ENCODE measurements at places on chromosomes 3 and 15.

- DNase-seq: peak; percentile 63
Measured at GRCh38 chr3:111999484-112000324, 982 bp downstream of the TAGLN3 start.

- DNase-seq: no peak
Measured at GRCh38 chr3:111915905-111916304, 56.8 kb downstream of the PHLDB2 start.

GRCh38 chr3:65425880-65426279, 612.8 kb downstream of the MAGI1 start:
- no peak for DNase-seq

GRCh38 chr3:179093807-179094206, 22.2 kb upstream of the ZMAT3 start:
- no peak for DNase-seq

DNA sequence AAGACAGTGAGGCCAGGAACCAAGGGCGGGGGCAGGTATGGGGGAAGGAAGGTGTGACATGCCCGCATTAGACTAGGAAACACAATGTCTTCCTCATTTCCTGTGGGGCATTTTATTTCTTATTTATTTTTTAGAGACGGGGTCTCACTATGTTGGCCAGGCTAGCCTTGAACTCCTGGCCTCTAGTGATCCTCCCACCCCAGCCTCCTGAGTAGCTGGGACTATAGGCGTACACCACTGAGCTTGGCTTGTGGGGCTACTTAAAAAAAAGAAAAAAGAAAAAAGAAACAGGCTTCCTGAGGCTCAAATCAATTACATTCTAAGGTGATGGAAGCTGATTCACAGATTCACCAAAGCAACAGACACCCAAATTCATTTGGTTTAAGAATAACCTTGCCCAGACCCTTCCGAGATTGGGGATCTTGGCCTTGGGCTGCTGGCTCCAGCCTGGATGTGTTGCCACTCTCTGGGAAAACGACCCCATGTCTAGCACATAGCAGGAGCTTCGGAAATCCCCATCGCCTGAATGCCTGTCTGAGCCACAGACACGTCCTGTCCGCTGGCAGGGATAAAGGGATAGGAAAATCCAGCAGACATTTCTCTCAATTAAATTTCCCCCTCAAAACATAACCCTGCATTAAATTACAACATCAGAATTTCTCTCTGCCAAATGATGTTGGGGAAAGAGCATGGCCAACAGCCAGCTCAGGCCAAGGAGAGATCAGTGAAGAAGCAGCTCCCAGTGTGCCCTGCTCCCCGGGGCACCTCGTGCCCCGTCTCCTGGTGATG, 13.0 kb downstream of the CPN2 start:
- no peak for DNase-seq

GRCh38 chr3:183555541-183556081, at the start of gene KLHL6:
Gene KLHL6, minus strand, starts transcription at chr3:183555706. Its CDS starts 53 bp downstream, at chr3:183555653.
- no peak for DNase-seq

GRCh38 chr3:109152320-109152719, 15.8 kb downstream of the C3orf85 start:
- DNase-seq: no peak

- no peak for DNase-seq
Measured at GRCh38 chr3:15204005-15204404, 2.0 kb upstream of the CAPN7 start.

GRCh38 chr15:65885668-65886218, 16.5 kb downstream of the RAB11A start:
- DNase-seq: no peak

DNA sequence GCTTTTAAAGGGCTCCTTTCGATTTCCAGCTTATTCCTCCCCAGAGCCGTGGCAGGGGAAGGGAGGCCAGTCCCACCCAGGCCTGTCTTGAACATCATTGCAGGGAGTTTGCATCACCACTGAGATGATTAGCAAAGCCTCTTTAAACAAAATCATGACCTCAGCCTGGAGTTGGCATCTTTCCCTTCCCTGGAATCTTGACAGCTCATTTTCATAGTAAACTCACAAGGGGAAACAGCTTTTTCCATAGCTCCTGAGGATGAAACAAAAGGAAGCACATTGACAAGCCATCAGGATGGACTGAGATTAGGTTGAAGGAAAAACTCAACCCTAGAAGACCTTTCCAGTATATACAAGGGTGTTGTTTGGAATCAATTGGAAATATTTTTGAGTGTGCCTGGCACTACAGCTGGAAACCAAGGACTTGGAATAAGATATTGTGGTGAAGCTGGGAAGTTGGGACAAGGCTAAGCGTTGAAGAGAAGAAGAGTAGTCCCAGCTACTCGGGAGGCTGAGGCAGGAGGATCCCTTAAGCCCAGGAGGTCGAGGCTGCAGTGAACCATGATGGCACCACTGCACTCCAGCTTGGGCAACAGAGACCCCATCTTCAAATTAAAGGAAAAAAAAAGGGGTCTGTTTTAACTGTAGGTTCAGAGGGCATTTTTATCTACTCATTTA, 3.1 kb upstream of the LARP6 start:
- no peak for DNase-seq

DNA sequence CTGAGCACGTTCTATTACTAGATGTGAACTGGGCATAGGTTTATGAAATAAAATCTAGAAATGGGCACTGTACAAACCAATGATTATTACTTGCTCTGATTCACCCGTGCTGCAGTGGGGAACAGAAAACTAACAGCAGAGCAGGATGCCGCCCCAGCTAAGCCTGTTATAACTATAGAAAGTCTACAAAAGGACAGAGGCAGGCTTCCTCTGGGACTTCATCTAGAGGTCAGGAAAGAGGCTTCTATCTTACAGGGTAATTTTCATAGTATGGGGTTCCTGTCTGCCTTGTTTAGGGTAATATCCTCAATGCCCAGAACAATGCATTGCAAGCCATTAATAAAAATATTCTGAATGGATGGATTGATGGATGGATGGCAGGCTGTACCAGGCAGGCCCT, 177.0 kb upstream of the TBL1XR1 start:
- DNase-seq: no peak

GRCh38 chr3:151999936-152000335, 126.5 kb downstream of the SUCNR1 start:
- DNase-seq: no peak

GRCh38 chr3:107045791-107046190, 331.4 kb upstream of the CCDC54 start:
- DNase-seq: no peak

DNA sequence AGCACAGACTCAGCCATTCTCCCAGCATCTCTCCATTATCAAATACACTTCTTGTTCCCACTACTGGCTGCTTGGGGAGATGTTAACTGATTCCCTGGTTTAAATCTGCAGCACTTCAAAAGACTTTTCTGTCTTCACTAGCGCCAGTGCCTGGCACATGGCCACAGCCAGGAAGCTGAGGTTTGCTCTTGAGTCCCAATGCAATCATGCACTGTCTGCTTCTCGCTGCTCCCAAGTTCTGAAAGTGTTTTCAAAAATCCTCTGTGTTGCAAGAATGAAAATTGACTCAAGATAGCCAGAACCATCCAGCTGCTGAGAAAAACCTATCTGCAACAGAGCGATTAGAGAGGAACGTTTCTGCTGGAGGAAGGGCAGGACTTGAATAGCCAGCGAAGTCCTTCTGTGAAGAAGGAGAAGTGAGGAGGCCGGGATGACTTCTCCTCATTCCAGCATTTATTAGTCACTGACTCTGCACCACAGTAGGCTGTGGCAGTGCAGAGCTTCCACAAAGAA, 358.4 kb upstream of the NR2F2 start:
- no peak for DNase-seq

DNA sequence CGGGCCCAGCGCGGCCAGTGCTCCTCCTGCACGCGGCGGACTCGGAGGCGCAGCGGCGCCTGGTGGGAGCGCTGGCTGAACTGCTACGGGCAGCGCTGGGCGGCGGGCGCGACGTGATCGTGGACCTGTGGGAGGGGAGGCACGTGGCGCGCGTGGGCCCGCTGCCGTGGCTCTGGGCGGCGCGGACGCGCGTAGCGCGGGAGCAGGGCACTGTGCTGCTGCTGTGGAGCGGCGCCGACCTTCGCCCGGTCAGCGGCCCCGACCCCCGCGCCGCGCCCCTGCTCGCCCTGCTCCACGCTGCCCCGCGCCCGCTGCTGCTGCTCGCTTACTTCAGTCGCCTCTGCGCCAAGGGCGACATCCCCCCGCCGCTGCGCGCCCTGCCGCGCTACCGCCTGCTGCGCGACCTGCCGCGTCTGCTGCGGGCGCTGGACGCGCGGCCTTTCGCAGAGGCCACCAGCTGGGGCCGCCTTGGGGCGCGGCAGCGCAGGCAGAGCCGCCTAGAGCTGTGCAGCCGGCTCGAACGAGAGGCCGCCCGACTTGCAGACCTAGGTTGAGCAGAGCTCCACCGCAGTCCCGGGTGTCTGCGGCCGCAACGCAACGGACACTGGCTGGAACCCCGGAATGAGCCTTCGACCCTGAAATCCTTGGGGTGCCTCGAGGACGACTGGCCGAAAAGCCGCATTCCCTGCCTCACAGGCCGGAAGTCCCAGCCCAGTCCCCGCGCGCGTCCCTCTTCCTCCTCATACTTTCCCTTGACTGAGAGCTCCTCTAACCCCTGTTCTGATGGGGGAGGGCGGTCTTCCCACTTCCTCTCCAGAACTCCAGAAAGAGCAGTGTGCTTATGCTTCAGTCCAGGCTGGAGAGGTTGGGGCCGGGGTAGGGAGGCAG, 1.4 kb upstream of the IL17RC start:
- DNase-seq: no peak

GRCh38 chr15:95025924-95026728, 794.8 kb downstream of the MCTP2 start:
- DNase-seq: no peak

- peak; percentile 28 for DNase-seq
Measured at GRCh38 chr15:51775967-51776816, 24.8 kb downstream of the TMOD2 start.

DNA sequence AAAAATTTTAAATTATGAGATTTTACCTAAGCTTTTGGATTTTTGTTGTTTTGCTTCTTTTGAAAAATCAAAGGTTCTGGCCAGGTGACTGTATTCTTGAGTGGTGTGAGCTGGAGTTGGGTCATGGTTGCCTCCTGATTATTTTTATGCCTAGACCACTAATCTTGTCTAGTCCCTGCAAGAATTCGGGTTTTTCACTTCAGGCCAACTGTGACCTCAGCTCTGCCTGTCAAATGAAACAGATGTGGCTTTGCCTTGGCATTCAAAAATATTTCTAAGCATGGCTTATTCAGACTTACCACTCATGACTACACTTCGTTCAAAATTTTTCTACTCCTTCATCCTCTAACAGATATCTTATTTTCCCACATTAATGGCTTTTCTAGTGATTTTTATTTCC, 25.4 kb upstream of the CDV3 start:
- DNase-seq: no peak

DNA sequence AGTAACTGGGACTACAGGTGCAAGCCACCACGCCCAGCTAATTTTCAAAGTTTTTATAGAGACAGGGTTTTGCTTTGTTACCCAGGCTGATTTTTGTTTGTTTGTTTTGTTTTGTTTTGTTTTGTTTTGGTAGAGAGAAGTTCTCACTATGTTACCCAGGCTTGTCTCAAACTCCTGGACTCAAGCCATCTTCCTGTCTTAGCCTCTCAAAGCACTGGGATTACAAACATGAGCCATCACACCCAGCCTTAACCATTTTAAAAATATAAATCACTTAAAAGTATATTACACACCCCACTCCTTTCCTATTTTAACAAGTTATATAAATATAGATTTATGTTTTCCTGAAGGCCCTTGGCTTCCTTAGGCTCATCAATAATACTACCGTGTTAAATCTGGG, 6.5 kb upstream of the DYNC1LI1 start:
- no peak for DNase-seq

- no peak for DNase-seq
Measured at GRCh38 chr3:111803123-111803593, 55.9 kb upstream of the PHLDB2 start.

GRCh38 chr15:101394056-101394630, 95.4 kb downstream of the PCSK6 start:
- DNase-seq: no peak

GRCh38 chr15:99438224-99438585, 127.6 kb upstream of the MEF2A start:
- DNase-seq: no peak

GRCh38 chr3:17063596-17063995, 178.8 kb downstream of the PLCL2 start:
- no peak for DNase-seq

DNA sequence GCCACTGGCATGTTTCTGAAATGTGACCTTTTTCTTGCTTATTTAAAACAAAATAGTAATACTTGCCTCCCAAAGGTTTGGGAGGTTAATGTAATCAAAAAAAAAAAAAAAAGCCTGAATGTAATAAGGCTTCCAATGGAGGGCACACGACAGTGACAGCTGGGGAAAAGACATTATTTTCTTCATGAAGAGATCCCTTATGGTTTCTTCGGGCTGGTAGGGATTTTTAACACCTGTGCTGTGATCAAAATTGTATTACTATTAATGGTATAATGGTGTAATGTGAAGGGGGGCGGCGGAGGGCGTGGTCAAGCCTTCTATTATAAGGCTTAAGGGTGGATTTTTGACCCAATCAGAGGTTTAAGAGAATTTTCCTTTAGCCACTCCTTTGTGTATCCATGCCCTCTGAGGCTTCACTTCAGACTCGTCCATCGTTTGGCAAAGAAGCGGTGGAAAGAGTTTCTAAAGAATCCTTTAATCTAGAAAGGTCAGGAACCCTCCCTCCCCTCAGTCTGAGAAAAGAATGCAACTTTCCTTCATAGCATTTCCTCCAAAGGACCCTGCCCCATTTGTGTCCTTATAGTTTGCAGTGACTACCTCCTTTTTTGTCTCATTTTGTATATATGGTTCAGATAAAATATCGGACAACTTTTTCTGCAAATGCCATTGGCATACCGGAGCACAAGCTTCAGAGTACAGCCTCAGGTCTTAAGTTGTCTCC, 89.5 kb upstream of the CHD2 start:
- DNase-seq: peak; percentile 82

DNA sequence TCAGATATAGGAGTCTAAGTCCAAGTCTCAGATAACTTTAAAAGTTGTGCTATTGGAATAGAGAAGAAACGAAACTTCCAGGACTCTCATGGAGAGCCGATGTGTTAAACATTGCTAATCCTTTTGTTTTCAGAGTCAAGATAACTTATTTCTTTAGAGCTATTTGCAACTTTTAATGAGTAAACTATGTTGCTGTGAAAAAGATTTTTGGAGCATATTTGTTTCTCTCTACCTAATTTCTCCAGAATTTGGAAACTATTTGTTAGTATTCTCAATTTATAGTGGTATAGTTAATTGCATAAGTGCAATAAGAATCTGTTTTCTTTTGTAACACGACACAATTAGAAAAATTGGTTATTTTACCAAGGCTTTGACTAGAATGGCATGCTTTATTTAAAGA, 588.9 kb downstream of the NTRK3 start:
- DNase-seq: no peak

All from NCI-H1092 treated with DMSO at 0.1 percent for 48 hours (cell line).